ENCODE measurements at places on chromosomes 16 and 17.

DNA sequence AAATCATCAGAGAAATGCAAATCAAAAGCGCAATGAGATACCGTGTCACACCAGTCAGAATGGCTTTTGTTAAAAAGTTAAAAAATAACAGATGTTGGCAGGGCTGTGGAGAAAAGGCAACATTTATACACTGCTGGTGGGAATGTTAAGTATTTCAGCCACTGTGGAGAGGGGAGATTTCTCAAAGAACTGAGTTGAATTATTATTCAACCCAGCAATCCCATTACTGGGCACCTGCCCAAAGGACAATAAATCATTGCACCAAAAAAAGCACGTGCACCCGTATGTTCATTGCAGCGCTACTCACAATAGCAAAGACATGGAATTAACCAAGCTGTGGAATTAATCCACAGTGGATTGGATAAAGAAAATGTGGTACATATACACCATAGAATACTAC is 204.7 kb downstream of the HS3ST4 start:
- DNase-seq, result no peak

- peak; percentile 87 for DNase-seq
These were observed 956 bp upstream of the CHD3 start for GRCh38 chr17:7887482-7888183.

GRCh38 chr17:68909066-68909465 is 46.1 kb downstream of the ABCA8 start:
- no peak for DNase-seq

GRCh38 chr16:28526201-28527099 is 12.3 kb downstream of the NUPR1 start:
- no peak for DNase-seq

DNA sequence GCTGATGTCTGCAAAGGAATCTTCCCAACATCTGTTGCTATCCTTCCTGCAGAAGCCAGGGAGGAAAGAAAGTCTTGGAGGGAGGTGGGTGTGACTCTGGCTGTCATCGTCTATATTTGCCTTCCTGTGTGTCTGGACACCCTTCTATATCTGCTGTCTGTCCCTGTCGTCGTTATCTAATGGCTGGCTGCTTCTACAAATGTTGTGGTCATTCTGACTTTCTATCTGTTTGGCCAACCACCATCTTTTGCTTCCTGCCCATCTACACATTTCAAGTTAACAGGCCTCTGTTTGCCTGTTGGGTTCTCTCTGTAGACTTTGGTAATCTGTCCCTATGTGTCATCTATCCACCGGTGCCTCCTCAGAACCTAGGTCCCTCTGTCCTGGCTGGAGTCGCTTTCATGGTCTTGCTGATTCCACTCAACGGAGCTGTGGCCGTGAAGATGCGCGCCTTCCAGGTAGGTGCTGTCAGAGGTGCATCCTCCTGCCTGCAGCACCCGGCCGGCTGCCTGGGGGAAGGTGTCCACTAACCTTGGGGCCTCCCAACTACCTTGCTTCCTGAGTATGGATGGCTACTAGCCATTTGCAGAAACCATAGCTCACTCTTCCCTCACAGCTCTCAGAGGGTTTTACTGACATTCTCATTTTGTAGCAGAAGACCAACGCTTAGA is 30.2 kb downstream of the ABCC3 start:
- no peak for DNase-seq

DNA sequence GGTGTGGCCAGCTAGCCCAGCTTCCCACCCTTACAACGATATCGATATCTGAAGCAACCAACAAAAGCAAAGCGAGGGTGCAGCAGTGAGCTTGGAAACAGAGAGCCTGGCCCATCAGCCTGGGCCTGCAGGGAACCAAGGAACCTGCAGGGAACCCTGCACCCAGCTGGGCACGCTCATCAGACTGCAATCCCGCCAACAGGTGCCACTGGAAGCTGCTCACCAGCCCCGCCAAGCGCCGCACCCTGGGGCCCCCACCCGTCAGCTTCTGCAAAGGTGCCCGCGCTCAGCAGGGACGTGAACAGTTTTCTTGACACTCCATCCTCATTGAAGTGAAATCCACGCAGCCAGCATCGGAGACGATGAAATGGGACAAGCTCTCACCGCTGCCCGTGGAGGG is 250.7 kb downstream of the RBFOX3 start:
- no peak for DNase-seq

DNA sequence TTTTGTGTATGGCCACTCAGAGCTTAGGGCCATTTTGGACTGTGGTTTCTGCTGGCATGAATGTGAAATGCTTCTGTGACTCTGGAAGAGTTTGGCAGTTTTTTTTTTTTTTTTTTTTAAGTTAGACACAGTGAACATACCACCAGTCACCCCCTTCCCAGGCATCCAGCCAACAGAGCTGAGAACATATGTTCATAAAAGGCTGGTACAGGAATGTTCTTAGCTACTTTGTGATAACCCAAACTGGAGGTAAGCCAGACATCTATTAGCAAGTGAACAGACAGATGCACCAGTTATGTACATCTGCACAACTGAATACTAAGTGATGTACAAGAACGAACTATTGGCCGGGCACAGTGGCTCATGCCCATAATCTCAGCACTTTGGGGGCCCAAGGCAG is 92.7 kb downstream of the ABCC1 start:
- no peak for DNase-seq

- no peak for DNase-seq
These were observed 167.7 kb downstream of the COPRS start for GRCh38 chr17:31691251-31691905.

DNA sequence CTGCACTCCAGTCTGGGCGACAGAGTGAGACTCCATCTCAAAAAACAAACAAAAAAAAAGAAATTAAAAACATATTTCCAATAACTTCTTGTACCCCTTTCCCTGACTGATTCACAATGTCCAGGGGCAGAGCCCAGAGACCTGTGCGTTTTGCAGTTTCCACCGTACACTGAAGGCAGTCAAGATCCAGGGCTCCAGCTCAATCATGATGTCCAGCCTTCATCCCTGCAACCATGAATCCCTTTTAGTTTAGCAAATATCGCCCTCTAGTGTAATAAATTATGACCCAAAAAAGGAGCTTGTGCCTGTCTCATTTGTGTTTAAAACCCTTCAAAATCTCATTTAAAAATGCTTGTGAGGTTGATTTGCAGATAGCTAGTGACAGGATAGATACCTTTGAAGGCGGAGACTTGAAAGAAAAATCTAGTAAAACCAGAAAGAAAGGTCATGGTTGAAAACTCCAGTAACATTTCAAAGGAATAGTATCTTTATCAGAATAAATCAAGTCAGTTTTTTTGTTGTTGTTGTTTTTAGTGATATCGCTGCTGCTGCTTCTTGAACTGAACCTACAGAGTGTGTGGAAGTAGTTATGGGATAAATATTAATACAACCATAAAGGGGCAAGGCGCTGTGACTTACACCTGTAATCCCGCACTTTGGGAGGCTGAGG is 3.7 kb upstream of the ERN1 start:
- no peak for DNase-seq

All from activated T-cell treated with anti-CD3 and anti-CD28 coated beads, Interleukin-2, amount 50 U/mL, for 72 hours (primary cell).